ENCODE measurements at places on chromosomes 13 and 19.

GRCh38 chr19:41882568-41883462, at the start of gene ARHGEF1:
Gene ARHGEF1, plus strand, starts transcription at chr19:41883184. Its CDS starts 4,899 bp downstream, at chr19:41888083.
- DNase-seq = no peak

GRCh38 chr13:21119526-21119925, 56.8 kb downstream of the SKA3 start:
- DNase-seq = no peak

- no peak for DNase-seq
Observed at GRCh38 chr13:24747248-24748060, 16.5 kb upstream of the RNF17 start.

GRCh38 chr13:59363313-59363712, 800.4 kb downstream of the DIAPH3 start:
- DNase-seq = no peak

DNA sequence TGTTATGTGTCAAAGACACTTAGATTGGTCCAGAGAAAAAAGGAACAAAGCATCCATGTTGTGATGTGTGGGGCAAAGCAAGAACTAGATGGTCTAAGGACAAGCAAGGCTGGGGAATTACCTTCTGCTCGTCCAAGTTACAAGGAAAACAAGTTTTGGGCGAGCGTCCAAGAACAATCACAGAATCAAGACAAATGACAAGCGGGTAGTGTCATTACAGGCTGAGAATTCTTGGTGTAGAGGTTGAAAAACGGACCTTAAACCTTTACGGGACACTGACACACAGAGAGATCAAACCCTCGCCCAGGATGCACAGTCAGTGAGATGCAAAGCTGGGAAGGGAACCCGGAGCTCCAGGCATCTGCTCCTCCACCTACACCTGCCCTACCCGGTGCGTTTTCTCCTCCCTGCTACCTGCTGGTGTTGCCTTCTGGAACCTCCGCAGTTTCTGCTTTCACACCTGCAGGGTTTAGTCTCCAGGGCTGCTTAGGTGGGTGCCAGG, 515 bp upstream of the ZNF324B start:
- no peak for DNase-seq

- no peak for DNase-seq
Observed at GRCh38 chr13:73399347-73400216, 340.8 kb downstream of the KLF5 start.

DNA sequence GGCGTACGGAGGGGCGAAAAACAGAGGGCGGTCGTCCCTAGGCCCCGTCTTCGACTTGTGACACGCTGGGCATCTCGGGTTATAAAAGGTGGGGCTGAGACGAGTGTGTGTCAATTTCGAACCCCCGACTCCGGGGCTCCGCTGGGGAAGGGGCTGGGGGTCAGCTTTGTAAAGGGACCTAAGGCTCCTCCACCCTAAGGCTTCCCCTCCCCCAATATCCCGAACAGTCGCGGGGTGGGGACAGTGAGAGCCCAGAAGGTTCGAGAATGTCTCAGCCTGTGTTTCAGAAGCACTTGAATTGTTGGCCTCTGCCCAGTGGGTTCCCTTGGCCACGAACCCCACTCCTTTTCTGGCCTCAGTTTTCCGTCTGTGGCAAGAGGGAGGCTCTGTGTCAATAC, 450 bp downstream of the SELENOW start:
- DNase-seq = no peak

DNA sequence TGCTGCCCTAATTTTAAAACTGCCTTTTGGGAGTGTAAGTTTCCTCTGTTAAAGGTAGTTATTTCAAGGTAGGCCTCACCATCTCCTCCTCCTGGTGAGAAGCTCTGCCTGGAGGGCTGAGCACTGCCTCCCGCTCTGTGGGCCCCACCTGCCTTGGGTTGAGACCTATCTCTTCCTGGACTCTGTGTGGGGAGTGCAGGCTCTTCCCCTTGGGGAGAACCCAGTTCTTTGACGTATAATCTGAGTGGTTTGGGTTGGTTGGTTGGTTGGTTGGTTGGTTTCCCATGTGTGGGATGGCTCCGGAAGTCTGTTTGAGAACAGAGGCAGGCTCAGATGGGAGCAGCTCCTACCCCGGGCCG, 39.1 kb downstream of the ACTN4 start:
- DNase-seq = no peak

DNA sequence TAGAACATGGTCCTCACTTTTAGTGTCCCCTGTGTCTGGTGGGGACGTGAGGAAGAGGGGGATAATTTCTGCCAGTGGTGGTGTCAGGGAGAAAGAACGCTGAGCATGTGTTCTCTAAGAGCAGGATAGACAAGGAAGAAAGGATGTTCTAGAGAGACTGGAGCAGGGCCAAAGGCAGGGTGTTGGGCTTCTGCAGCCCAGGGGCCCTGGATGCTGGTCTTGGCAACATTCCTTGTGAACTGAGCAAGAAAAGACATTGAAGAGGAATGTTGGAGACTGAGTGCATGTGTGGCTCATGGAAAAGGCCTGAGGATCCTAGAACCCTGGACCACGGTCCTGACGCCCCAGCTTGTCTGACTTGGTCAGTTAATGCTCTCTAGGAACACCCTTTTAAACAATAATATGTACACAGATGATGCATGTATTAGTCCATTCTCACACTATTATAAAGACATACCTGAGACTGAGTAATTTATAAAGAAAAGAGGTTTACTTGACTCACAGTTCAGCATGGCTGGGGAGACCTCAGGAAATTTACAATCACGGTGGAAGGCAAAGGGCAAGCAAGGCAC, 33.6 kb upstream of the SLC10A2 start:
- DNase-seq = no peak

DNA sequence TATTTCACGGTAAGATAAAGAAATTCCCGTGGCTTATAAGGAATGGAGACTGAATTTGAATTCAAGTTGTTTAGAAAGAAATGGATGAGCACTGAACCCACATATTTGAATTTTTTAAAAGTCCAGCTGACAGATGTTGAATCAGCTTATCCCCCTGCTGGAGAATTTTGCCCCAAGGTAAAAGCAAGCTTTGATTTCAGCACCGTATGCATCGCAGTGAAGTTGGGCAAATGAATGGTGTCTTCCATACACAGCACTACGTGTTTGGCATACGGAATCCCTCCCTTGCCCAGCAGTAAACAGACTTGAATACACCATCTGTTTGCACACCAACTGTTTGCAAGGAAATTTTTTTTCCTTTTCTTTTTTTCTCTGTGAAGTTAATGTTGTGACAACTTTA, 77.5 kb upstream of the PEG3 start:
- DNase-seq = no peak

- DNase-seq = no peak
Observed at GRCh38 chr19:33562636-33563035, 41.0 kb upstream of the PEPD start.

DNA sequence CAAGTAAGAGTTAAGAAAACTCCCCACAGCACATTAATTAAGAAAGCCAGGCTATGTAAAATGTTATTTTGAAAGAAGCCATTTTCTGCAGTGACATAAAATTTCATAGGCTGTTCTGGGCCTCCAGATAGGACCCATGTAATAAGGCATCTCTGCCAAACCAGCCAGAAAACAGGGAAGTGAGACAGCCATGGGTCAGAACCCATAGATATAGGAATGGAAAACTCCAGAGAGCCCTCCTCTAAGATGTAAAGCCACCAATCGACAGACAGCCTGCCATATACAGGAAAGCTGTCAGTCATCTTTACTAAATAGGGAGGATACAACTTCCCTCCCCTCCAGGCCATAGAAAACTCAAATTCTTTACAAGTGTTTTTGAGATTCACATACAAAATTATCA, 493.3 kb downstream of the COG6 start:
- no peak for DNase-seq

DNA sequence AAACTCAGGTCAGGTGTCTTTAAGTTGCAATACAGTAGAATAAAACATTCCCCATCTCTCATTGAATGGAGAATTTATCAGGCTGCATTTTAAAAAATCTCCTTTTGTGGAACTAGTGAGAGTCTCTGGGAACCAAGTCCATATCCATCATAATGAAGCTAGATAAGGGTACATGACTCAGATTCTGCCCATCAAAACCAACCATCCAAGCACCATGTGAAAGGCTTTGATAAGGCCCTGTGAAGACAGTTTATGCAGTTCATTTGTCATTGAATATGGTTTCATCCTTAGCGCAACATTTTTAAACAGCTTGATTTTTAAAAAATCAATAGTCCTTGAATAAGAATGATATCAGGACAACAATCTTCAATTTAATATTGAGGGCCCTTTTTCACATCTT, 56.3 kb upstream of the DIAPH3 start:
- no peak for DNase-seq

- no peak for DNase-seq
Observed at GRCh38 chr13:22017226-22017625, 346.4 kb downstream of the FGF9 start.

DNA sequence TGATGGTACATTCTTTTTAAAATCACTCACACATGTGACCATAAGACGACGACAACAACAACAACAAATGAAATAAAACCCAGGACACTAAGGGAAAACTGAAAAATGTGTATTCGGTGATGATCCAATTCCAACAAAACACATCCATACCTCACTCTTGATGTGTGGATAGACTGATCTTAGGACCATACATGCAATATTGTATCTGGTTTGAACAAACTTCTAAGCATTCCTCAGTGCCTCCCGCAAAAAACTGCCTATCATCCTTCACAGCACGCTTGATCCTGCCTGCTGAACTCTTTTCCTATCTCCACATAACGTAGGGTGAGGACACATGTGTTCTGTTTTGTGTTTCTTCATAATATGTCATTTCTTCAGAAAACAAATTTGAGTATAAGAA, 415.2 kb downstream of the KCTD12 start:
- DNase-seq = no peak

DNA sequence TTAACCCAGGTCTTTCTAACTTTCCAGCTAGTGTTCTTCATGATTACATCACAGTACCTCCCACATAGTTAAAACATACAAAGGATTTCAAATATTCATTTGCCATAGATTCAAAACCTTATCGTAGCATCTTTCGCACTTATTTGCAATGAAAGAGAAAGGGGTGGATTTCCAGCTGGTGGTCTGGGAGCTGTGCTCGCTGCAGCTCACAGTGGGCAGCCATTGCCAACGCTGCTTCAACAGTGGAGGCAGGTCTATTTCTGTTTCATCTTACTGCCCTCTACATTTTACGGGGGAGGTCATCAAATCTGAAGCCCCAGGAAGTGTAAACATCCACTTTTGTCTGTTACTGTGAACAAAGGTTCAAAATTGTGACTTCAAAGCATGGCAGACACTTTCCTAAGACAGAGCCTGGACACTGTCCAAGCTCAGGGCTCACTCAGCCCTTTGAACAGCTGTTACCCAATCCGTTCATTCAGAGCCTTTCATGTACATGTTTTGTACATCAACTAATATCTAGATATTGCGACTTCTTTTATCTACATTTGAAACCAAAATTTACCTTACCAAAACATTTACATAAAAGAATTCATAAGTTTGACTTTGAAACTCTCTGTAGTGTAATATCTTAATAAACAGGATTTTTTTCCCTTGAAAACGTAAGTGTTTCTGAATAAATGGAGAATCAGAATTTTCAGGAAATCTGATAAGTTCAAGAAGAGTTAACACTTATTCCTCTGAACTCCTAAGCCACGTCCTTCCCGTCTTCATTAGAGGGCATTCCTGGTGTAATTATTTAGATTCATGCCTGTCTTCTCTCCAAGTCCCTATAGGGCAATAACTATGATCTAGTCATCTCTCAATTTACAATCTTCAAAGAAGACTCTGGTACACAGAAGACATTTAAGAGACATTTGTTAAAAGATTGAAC, 25.1 kb downstream of the STARD13 start:
- DNase-seq = no peak

DNA sequence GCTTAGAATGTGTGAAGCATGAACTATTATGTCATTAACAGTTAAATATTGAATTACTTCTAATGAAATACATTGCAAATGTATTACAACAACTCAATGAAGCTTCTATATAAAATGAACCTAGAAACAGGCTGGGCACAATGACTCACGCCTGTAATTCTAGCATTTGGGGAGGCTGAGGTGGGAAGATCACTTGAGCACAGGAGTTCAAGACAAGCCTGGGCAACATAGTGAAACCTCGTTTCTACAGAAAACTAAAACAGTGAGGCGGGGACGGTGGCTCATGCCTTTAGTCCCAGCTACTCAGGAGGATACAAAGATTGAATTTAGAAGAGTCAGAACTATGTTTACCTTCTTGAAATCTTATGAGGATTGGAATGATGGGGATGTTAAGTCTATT, 505.1 kb downstream of the SLITRK5 start:
- no peak for DNase-seq

- DNase-seq = no peak
Observed at GRCh38 chr13:32086366-32086765, 54.8 kb downstream of the FRY start.
